Endothelial cell (in vitro differentiated cells): ENCODE measurements at places on chromosomes 12 and 14.

DNA sequence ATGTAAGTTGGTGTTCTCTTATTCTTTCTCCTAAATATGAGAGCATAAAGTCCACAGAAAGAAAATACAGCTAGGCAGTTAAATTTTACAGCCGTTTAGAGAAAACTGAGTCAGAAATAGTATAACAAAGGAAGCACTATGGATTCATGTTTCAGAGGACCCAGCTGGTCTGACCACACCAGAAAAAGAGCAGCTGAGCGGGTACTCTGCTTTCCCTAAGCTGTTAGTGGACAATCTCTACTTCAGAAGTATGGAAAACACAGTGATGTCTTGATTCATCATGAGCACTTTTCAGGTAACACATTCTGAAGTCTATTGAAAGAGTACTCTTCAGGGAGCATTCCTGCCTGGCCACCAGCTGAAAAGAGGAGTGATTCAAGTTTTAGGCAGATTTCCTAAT is 12.4 kb downstream of the PPM1H start:
- no peak for DNase-seq

DNA sequence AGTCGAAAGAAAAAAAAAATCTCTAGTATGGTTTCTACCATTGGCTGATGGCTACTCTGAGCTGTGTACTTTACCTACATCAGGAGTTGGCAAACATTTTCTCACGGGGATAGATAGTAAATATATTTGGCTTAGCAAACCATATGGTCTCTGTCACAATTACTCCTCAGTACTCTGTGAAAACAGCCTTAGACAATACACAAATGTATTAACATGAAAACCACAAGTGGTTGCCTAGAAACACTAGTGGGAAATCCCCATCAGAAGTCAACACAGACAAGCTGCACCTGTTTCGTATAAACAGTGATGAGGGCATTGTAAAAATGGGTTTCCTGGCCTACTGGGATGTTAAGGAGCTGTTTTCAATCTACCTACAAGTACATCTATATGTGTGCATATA is 84.6 kb upstream of the NAV3 start:
- DNase-seq = no peak

DNA sequence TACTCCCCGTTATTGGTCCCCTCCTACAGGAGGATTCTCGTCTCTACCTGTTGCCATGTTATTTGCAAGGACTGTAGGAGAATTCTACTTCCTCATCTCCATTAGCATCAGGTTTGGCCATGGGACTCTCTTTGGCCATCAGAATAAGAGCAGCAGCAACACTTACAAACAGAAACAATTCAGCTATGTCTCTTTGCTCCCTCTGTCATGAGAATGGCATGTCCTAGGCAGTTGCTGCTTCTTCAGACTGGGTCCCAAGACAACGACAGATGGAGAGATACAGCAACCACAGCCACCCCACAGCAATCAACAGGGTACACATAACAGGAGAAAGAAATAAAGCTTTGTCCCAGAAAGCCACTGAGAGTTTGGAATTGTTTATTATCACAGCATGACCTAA is 19.7 kb downstream of the SLC41A2 start:
- no peak for DNase-seq

DNA sequence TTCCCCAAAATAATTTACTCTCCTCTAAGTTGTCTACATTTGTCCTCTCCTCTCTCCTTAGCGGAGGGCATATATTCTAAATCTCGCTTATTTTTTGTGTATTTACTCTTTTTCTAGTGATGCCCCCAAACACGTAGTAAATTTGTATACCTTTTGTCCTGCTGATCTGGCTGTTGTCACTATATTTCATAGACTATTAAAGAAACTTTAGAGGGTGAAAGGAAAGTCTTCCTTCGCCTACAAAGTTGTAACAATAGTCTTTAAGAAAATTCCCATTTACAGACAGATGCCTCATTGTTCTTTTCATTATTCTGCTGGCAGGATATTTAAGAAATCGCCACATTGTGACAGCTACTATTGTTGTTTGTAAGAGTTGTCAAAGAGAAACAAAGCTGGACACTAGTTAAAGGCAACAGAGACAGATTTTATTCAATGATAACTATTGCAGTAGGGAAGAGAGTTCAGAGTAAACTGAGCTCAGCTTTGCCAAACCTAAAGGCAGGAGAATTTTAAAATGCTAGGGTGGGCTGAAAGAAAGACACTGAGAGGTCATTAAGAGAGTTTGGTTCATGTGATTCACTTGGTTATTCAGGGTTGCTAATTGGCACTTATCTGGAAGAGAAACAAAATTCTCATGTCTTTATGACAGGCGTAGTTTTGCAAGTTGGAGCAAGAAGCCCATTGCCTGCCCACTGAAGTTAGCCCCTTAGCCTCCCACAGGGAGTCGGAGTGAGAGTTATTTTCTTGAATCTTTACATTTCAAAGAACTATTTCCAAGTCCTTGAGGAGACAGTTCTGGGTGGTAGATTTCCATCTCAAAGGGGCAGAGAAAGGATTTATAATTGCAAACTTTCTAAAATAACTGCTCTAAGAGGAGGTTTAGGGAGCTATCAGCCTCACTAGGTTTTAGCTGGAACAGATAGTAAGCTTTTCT is 1272.5 kb upstream of the SEL1L start:
- DNase-seq = no peak

- DNase-seq = no peak
These were observed 41.4 kb downstream of the ACTN1 start for GRCh38 chr14:68937471-68938270.

GRCh38 chr12:105352052-105352451 is 21.6 kb downstream of the C12orf75 start:
- DNase-seq = no peak

GRCh38 chr12:94673496-94673895 is 23.1 kb upstream of the TMCC3 start:
- DNase-seq = no peak

GRCh38 chr12:63843721-63844390 is 644 bp upstream of the SRGAP1 start:
- peak; percentile 95 for DNase-seq

DNA sequence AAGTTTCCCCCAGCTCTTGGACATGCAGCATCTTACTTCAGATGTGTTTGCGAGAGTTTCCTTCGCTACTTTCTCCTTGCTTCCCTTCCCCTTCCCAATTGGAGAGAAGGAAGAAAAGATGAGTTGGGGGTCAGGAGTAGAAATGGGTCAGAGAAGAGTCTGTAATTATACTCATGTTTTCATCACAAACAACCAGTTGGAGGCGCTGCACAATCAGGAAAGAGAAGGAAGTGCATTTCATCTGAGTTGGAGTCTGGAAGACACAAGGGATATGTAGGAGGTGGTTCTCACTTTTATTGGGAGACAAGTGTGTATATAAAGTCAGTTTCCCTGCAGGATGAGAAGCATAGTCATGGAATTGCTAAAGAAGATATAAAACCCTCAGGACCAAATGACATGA is 31.3 kb upstream of the VSX2 start:
- peak; percentile 39 for DNase-seq

- DNase-seq = no peak
These were observed 290.3 kb downstream of the SOX5 start for GRCh38 chr12:23659131-23659530.

GRCh38 chr12:67323007-67323406 is 53.8 kb downstream of the CAND1 start:
- DNase-seq = no peak

GRCh38 chr12:111444925-111445725 is 39.4 kb downstream of the SH2B3 start:
- peak; percentile 38 for DNase-seq

GRCh38 chr12:92702754-92703679 is at the start of gene PLEKHG7:
Gene PLEKHG7, plus strand, starts transcription at chr12:92702989. Its CDS starts 3,643 bp downstream, at chr12:92706632.
- DNase-seq = no peak

DNA sequence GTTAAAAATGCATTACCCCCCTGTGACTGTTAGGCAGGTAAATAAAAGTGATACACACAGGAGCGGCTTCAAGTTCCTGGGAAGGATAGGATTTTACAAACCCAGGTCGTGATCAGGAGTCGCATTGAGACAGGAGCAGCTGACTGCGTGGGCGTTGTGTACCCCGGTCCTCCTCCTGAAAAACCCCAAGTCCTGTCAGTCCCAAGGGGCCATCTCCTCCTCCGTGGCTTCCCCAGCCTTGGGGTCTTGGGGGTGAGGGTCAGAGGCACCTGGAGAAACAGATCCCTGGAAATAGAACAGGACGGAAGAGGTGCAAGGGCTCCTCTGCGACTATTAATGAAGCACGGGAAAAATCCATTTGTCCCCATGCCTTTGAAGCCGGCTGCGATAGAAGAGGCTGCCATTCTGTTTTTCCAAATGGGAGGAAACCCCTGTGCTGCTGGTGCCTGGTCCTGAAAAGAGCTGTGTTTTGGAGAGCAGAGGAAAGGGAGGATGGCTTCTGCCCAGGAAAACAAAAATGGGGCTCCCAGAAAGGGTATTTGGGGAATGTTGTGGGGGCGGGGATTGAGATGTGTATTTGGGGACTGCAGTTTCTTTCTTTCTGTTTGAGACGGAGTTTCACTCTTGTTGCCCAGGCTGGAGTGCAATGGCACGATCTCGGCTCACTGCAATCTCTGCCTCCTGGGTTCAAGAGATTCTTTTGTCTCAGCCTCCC is 143.1 kb downstream of the ZNF664 start:
- DNase-seq = no peak

DNA sequence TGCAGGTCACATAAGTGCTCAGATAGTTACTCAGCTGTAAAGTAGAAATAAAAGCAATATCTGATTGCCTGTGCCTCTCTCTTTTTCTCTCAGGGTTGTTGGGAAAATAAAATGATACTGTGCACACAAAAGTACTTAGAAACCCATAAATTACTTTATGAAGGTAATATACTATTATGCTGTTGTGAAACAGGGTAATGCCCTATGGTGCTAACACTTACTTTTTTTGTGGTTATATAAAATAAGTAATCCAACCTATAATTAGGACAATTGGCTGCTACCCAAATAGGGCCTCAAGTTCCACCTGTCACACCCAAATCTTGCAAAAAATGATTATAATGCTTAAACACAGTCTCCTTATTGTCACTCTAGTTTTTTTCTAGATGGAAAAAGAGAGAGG is 50.6 kb downstream of the DAAM1 start:
- no peak for DNase-seq

DNA sequence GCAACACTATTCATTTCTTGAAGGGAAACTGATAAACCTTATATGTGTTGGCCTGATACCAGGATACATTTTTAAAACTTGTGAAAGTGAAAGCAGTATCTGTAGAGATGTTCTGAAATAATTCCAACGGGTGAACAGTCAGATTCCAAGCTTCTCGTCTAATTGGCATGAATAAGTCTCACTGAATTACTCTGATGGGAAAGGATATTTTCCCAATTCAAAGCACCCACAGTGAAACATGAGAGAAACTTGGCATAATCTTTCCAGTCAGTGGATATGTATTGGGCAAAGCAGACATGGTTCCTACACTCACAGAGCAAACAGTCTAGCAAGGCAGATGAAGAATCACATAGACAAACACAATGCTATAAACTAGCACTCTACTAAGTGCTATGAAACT is 413.1 kb downstream of the MED13L start:
- DNase-seq = no peak

DNA sequence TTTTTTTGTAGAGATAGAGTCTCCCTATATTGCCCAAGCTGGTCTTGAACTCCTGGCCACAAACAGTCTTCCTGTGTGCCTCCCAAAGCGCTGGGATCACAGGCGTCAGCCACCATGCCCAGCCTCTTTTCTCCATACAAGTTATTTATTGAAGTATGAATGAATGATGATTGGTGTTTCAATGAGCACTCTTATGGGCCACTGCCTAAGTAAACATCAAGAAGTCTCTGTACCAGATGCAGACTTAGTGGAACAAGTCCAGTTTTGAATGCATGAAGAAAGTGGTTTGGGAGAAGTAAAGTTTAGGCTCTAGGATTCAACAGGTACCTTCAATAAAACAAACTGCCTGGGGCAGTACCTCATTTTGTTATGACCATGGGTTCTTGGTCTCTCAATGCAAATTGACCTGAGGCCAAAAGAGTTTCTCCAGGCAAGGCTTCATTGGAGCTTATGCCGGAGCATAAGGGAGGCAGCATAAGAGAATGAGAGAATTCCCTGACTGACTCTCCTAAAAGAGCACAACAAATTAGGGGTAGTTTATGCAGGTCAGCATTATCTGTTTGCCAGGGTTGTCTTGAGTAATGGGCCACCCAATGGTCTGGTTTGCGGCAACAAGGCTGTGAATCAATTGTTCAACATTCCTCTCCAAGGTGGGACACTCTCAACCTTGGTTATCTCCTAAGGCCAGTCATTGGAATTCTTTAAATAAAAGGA is 1.1 kb upstream of the GMFB start:
- DNase-seq = no peak

DNA sequence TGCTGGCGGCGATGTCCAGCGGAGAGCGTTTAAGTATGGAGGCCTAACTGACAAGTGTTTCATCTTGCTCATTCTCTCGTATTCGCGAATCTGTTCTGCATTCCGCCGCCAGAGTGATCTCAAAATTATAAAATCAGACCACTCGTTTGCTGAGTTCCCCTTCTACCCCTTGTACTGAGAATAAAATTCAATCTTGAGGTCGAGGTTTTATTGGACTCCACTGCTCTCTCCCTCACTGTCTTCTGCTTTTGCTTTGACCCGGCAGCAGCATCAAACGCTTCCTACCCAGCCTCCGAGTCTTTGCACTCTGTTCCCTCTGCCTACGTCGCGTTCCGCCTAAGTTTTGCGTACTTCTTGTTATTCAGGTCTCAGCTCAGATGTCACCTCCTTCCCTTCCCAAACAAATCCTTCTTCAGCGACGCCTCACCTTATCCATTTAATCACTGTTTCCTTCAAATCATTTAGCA is 462 bp downstream of the KNTC1 start:
- DNase-seq = no peak

GRCh38 chr12:30111719-30112118 is 328.0 kb upstream of the TMTC1 start:
- DNase-seq = no peak

DNA sequence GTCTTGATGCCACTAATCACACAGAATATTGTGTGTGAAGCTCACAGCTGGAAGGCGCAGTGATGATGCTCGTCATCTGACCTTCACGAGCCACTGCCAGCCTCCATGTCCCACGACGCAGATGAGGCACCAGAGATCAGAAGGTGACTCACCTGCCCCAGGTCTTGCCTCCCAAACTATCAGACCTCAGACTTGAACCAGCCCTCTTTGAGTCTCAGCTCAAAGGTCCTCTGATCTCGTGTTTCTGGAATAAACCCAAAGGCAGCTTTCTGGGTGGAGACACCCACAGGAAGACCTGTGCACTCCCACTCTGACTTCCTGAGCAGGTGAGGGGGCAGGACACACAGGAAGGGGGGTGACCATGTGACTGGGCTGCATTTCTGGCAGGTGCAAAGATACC is 19.6 kb upstream of the CHGA start:
- DNase-seq = no peak

DNA sequence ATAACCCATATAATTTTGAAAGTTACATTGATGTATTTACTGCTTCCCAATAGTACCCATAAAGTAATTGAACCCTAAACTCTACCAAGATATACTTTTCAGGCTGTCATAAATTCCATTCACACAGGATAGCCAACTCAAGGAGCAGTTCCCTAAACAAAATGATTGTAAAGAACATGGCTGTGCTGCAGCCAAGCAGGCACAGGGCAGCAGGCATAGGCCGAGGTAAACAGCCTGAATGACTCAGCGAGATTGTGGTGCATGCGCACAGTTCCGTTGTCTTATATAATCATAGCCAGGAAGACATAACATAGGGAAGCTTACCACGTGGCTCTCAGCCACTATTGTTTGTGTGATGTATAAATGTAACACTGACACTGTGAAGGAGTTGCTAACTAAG is 344.9 kb downstream of the FSCB start:
- no peak for DNase-seq
